Fibroblast of skin of right biceps (primary cell): ENCODE measurements at places on chromosomes 2 and 18.

- no peak for DNase-seq
Observed at GRCh38 chr2:107411267-107411666, 415.4 kb upstream of the RGPD4 start.

- DNase-seq, result no peak
Observed at GRCh38 chr2:185417111-185417510, 321.5 kb upstream of the FSIP2 start.

DNA sequence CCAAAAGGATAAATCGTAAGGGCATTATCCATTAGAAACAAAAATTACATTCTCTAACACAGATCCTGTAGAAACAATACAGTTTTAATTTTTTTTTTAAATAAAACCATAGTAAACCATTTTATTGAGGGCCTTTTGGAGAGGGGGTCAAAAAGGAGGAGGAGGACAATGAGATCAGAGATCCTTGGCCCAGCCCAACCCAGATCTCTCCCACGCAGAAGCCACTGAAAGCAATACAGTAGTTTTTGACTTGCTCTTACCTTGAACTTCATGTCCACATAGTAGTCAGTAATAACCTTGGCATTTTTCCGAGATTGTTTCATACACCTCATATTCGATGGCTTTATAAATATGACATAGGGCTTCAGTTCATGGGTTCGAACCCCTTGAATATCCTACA, 4.1 kb upstream of the TMEM237 start:
- DNase-seq, result no peak

DNA sequence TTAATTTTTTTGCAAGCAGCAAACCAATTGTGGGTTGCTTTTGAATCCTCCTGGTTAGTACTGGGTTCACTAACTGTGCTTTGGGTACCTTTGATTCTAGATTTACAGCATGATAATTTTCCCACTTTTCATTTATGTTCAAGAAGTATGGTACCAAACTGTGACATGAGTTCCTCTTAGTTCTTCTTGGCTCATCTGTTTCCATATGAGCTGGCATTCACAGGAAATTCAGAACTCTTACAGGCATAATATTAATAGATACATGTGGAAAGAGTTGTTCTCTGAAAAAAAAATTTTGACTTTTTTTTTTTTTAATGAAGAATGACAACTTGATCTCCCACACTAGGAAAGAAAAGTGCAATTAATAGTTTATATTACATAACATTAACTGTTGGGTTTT, 59.4 kb downstream of the FMNL2 start:
- DNase-seq, result no peak

DNA sequence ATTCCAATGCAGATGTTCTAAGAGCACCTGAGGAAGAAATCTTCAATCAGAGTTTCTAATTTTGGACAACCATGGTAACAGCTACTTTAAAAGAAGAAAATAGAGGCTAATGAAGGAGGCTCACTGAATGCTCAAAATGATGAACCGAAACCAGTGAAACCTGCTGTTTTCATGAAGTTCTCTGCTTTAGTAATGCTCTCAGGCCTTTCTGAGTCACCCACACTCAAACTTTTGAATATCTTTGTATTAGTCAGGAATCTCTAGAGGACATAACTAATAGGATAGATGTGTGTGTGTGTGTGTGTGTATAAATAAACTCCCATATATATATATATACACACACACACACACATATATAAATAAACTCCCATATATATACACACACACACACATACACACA, 76.9 kb upstream of the RIT2 start:
- DNase-seq, result peak; percentile 0

- DNase-seq, result peak; percentile 33
Observed at GRCh38 chr2:182133195-182133891, 147.7 kb downstream of the PPP1R1C start.

GRCh38 chr2:97928591-97928990, 67.2 kb downstream of the TMEM131 start:
- no peak for DNase-seq

DNA sequence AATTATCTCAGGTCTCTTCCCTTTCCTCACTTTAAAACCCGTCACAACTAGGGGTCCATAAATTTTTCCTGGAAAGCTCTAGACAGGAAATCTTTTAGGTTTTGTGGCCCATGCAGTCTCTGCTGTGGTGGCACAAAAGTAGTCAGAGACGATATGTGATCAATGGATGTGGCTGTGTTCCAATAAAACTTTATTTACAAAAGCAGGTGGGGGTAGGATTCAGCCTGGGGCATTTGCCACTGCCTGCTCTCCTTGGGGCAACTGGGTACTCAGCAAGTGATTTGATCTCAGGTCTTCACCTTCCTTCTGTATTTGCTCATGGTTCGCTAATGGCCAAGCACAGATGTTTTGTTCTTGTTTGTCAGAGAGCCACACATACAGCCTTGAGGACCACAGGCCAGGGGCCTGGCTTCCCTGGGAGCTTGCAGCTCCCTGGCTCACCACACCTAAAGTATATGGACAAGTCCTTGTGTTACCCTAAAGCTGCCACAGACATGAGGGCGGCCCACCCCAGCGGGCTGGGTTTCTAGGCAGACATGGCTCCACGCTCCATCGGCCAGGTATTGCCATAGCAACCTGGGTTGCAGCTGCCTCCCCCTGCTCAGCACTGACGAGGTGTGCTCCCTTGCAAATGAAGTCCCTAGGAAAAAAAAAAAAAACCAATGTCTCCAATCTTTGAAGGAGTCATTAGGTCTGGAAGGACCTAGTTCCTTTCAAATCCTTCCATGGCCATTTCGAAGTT, 89.7 kb upstream of the YWHAQ start:
- no peak for DNase-seq
